ENCODE measurements at places on chromosomes 3 and 15. TPM values are rescaled to one million over a fixed set of nuclear protein-coding genes. Genes with fewer than 3 reads are reported as not detected.

- DNase-seq, result no peak
These were observed 30.4 kb downstream of the VGLL4 start for GRCh38 chr3:11613319-11613718.

DNA sequence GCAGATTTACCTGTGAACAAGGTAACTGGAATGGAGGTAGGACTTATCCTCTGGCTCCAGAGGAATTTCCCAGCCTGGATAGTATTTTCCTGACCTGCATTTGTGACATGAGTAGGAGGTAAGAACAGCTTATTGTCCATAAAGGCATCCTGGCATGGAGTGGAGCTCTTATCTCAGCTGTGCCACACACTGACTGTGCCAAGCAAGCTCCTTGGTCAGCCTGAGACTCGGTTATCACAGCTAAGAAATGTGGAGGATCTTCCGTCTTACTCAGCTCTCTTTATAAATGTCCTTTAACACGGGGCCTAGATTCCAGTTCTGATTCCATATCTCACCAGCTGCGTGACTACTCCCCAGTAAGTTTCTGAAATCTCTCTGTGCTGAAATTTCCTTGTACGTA, 38.9 kb downstream of the SLCO3A1 start:
- DNase-seq, result no peak

Gene TGM4
- not detected for total RNA-seq

- no peak for DNase-seq
These were observed 95.0 kb downstream of the CD47 start for GRCh38 chr3:107995823-107996222.

DNA sequence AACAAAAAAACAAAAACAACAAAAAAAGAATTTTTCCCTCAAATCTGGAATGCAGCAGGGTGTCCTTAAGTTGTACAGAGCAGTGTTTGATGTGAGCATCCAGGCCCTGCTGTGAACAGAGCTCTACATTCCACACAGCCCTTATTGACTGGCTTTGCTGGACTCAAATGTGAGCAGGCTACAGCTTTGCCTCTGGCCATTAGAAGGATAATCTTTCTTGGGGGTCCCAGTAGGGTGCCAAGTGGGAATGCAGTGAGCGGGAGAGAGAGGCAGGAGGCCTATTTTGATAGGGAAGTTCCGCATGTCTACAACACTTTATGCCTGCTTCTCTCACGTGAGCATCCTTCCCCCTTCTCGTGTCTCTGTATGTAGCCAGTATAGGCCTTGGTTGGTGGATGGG, 34.4 kb upstream of the TPRG1 start:
- no peak for DNase-seq

GRCh38 chr15:77542491-77543001, 90.2 kb downstream of the LINGO1 start:
- no peak for DNase-seq
